ENCODE measurements at places on chromosomes 7 and 10. TPM values are rescaled to one million over a fixed set of nuclear protein-coding genes. Genes with fewer than 3 reads are reported as not detected.

- no peaks in the 10 kb centered on the region for H3K27me3 ChIP-seq
- peaks cover 2% of the 10 kb centered on the region for H3K4me1 ChIP-seq
- DNase-seq: peak; percentile 90
- peak overlapping the region; percentile 49 for H3K27ac ChIP-seq
Observed at GRCh38 chr10:51937308-51938140, 238.1 kb upstream of the CSTF2T start.

DNA sequence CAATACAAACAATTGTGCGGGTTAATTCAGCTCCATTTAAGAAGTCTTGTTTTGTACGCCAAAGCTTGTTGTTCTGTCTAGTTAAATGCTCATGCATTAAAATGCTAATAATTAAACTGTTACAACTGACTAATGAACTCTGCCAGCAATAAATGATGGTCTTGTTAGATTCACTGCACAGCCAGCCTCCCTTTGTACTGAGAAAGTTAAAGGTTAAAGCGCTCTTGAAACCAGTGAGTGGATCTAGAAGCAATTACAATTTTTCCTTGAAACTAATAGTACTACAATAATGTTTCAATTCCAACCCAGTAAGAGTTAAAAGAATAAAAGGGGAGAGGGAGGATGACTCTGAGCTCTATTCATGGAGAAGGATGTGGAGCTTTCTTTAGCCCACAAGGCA, 233.0 kb downstream of the EMX2 start:
- H3K4me1 ChIP-seq: no peaks in the 10 kb centered on the region
- no peaks in the 10 kb centered on the region for H3K36me3 ChIP-seq
- H3K4me3 ChIP-seq: no peak overlapping the region

DNA sequence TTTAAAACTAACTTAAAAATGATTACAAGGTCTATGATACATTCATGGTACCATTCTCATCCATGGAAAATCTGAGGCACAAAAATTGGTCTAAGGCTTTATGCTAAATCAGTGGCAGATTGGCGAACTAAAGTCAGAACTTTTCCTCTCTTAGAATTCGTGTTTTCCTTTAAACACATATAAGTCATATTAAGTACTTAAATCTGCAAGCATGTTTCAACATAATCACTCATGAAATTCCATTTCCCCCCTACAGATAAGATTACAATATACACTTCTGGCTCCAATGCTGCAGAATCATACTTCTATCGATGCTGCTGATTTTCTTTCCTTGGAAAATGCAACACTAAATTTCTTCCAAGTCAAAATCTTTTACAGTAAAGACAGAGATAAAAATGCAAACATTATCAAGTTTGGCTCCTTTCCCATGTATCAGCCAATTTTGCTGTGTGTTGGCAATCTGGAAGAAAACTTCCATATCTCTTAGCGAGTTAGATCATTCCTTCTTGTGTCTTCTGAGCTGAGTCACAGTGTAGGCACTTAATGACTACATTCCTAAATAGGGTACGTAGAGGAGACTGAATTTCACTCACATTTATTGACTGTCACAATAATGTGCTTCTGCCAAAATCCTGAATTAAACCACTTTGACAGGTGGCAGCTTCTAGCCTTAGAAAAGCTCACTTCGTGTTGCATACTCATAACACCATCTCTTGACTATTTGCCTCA, 76.4 kb upstream of the LRRC17 start:
- H3K4me1 ChIP-seq: peaks cover 12% of the 10 kb centered on the region
- H3K27me3 ChIP-seq: no peaks in the 10 kb centered on the region
- DNase-seq: peak; percentile 98
- no peaks in the 10 kb centered on the region for H3K36me3 ChIP-seq

Gene EBF3
- total RNA-seq: under 0.01 TPM

Gene PNLIP
- not detected for total RNA-seq

- H3K4me3 ChIP-seq: no peak overlapping the region
- H3K27ac ChIP-seq: no peak overlapping the region
- DNase-seq: no peak
Observed at GRCh38 chr7:140276001-140276400, 99.2 kb upstream of the KDM7A start.

Gene IRF5
- 0.33 TPM for total RNA-seq

Gene ACTR3C
- total RNA-seq: 0.50 TPM

All from fibroblast of lung (primary cell).